Stomach (tissue), 19 donors: ENCODE measurements at places on chromosomes 7 and 10. TPM values are rescaled to one million over a fixed set of nuclear protein-coding genes. Genes with fewer than 3 reads are reported as not detected.

Gene IGF2BP3
- 61.9 TPM for total RNA-seq

Gene INPP5A
- total RNA-seq, result 72.3 TPM

Gene TRPV5
- not detected for total RNA-seq

Gene LANCL2
- 25.9 TPM for total RNA-seq

Gene BUB3
- total RNA-seq, result 51.3 TPM
